ENCODE measurements at places on chromosomes 7 and 10.

DNA sequence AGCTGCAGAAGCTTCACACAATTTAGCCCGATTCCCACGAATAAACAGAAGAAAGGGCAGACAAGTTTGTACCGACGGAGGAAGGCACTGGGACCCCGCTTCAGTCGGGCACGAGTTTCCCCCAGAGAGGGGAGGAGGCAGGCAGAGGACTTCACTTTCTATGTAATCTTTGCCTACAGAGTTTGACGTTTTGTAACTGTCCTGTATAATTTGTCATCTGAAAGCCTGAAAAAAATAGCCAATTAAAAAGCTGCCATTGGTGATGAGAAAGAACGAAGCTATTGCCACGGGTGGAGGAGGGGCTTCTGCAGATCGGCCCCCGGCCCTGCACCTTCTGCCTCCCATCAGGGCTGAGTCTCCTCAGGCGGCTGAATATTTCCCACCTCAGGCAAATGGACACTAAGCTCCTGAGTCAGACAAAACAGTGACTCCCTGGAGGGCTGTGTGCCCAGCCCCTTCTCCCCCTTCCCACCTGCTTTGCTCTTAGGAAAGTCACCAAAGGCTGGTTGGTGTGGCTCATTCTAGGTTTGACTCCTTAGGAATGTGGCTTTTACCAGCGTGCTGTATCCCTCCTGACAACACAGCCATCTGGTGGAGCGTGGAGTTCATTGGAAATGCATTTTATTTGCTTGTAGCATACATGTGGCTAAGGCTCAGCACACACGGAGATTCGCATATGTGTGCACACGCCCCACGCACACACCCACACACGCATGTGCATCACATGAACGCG lies 117.4 kb downstream of the VIPR2 start:
- DNase-seq, result no peak

DNA sequence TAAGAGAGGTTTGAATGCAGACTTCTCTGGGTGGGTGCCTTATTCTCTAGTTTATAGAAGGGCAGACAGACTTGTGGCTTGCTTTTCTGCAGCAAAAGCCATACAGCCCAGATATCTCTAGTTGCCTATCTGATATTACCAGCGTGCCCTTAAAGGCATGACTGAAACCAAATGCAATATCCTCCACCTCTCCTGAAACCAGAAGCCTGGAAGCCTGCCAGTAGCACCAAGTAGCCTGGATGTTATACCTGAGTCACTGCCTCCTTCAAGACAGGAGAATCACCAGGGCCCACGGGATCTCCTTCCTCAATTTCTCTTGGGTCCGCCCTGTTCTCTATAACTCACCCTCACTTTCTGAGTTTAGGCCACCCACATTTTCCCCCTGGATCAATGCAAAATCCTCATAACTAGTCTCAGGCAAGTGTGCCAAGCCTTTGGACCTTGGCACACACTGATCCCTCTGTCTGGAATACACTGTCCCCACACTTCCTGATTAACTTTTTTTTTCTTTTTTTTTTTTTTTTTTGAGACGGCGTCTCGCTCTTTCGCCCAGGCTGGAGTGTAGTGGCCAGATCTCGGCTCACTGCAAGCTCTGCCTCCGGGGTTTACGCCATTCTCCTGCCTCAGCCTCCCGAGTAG lies 638.4 kb downstream of the GALNT17 start:
- DNase-seq, result no peak

GRCh38 chr10:67277402-67277801 lies 351.6 kb downstream of the LRRTM3 start:
- no peak for DNase-seq

DNA sequence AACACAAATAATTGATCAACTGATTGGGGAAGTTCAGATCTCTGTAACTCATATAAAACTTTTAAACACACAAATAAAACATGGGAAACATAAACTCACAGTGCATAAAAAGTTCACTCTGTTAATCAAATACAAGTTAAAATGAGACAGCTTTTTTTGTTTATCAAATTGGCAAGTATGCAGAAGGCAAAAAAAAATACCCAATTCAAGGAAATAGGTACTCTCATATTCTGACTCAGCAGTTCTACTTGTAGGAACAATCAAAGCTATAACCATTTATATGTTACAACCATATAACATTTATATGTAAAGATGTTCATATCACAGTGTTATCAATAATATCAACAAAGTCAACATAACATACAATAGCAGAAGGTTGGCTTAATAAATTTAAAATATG lies 102.0 kb downstream of the CNOT4 start:
- no peak for DNase-seq

GRCh38 chr10:89281606-89282395 lies 20.0 kb upstream of the IFIT2 start:
- DNase-seq, result no peak

DNA sequence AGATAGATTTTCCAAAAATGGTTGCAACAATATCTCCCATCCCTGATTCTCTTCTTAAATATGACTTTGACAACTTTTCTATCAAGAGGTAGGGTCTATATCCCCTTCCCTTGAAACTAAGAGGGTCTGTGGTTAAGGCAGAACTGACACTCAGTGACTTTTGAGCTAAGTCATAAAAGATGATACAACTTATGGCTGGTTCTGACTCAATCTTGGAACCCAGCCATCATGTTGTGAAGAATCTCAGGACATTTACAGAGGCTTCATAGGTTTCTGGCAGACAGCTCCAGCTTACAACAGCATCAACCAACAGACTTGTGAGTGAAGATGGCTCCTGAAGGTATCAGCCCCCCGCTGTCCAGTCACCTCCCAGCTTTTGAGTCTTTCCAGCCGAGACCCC lies 203.5 kb downstream of the RNLS start:
- DNase-seq, result no peak

Measured in omental fat pad (tissue), 4 donors.